Activated CD4-positive, alpha-beta T cell treated with anti-CD3 and anti-CD28 coated beads, Interleukin-2, amount 50 U/mL, for 1 hour (primary cell): ENCODE measurements at places on chromosomes 3 and 15.

- no peak for DNase-seq
These were observed 48.5 kb upstream of the TNIK start for GRCh38 chr3:171508676-171509075.

DNA sequence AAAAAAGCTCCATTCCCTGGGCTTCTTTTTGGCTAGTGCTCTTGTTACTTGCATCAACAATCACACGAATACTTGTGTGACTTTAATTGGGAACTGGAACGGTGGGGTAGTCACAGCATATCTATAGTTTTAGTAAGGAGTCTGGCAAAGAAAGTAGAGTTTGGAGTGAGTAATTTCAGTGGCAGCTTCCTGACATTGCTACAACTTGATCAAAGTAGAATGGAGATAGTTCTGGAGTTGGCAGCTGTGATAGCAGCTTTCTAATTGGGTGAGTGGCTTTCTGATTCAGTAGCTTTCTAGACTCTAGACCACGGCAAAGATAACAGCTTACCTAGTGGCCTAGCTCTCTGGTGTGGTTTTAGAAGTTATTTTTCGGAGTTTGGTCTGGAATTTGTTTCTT, 475.0 kb downstream of the TUSC7 start:
- no peak for DNase-seq

GRCh38 chr3:140530603-140531002, 147.3 kb upstream of the TRIM42 start:
- no peak for DNase-seq

GRCh38 chr3:185760088-185760487, 64.8 kb downstream of the IGF2BP2 start:
- no peak for DNase-seq

- no peak for DNase-seq
These were observed 103.7 kb upstream of the LMOD3 start for GRCh38 chr3:69226071-69226470.

- no peak for DNase-seq
These were observed 454.1 kb upstream of the IL12A start for GRCh38 chr3:159534496-159534895.

GRCh38 chr15:33912326-33912725, 56.0 kb upstream of the CHRM5 start:
- DNase-seq, result no peak

GRCh38 chr3:157136647-157137387, 23.1 kb downstream of the CCNL1 start:
- no peak for DNase-seq

- no peak for DNase-seq
These were observed 30.9 kb upstream of the ZNF609 start for GRCh38 chr15:64429448-64429847.

DNA sequence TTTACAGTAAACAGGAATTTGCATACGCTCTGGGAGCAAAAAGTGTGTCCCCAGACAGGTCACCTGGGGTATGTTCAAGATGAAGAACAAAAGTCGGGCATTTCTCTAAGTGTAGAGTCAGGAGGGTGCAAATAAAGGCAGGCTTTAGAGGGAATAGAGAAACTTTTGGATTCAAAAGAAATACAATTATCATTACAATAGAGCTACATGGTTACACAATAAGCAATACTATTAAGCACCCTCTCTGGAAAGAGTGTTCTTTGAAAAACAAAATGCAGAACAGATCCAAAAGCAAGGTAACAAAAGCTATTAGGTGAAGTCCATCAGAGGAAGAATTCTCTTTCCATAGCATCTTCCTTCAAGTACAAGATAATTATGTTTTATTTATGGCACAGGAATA, 679.7 kb downstream of the FHIT start:
- DNase-seq, result no peak

GRCh38 chr3:147113293-147114044, 292.9 kb downstream of the ZIC4 start:
- no peak for DNase-seq

- no peak for DNase-seq
These were observed 389.2 kb upstream of the KCNMB2 start for GRCh38 chr3:178147001-178147400.

DNA sequence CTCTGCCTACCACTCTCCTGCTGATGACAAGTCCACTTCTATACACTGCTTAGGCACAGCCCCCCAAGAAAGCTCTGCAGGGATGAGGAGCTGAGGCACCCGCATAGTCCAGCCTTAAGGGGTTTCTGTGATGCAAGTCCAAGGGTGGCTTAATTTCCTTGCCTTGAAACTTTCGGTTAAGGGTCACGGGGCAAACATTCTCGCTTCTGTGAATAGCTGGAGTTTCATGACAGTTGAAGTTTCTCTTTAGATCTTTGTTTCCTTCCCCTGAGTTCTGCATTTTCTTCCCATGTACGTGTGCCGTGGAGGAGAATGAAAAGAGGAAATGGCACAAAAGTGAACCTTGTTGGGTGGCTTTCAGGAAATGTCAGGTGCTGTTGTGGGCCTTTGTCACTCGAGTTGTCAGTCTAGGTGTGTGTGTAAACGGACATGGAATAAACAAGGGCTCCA, 7.0 kb downstream of the GPR160 start:
- DNase-seq, result no peak

DNA sequence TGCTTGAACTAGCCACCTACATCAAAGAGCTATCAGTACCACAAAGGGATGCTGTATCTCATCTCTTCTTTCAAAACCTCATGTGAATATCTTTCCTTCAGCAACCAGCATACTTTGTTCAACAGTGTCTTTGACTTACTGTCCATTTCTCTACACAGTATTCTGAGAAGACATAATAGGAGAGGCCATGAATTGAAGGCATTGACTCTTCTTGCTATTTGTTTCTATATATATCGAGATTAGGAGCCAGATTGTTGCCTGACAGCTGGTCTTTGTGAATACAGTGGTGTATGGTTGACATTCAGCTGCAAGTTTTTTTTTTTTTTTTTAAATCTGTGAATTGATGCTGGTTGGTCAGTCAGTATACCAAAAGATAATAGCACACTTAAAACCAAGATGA, 12.1 kb upstream of the CSRNP1 start:
- DNase-seq, result no peak

GRCh38 chr15:52529341-52529924, 753 bp upstream of the MYO5A start:
- DNase-seq, result peak; percentile 12

- DNase-seq, result no peak
These were observed 7.1 kb upstream of the PLCB2 start for GRCh38 chr15:40314723-40315276.

- DNase-seq, result no peak
These were observed 31.4 kb upstream of the RARB start for GRCh38 chr3:25396686-25397085.

DNA sequence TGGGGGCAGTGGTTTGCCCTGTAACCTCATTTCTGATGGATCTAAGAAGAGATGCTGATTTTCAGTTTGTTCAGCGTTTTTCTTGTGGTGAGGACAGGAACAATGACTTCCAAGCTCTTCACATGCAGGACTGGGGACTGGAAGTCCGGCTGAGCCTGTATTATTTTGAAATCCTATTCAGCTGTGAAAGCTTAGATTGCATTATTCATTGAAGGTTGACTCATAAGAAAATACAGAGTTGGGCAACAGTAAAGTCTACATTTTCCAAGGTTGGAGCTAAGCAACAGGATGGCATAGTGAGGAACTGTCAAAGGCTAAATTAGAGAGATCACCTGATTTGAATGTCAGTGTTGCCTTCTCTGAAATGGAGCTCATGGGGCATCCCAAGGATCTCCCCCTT, 230.9 kb upstream of the FEZF2 start:
- no peak for DNase-seq

- DNase-seq, result no peak
These were observed 27.3 kb downstream of the ADCY5 start for GRCh38 chr3:123421353-123422174.

- DNase-seq, result no peak
These were observed 6.7 kb downstream of the KBTBD13 start for GRCh38 chr15:65083262-65083701.
